Central memory CD4-positive, alpha-beta T cell (primary cell): ENCODE measurements at places on chromosomes 4 and X.

GRCh38 chr4:6972911-6973310, 63.3 kb downstream of the TBC1D14 start:
- DNase-seq: no peak

- no peak for DNase-seq
These were observed 133.8 kb downstream of the CPZ start for GRCh38 chr4:8726344-8726851.

- DNase-seq: no peak
These were observed 152.7 kb downstream of the APBB2 start for GRCh38 chr4:41061482-41062185.

DNA sequence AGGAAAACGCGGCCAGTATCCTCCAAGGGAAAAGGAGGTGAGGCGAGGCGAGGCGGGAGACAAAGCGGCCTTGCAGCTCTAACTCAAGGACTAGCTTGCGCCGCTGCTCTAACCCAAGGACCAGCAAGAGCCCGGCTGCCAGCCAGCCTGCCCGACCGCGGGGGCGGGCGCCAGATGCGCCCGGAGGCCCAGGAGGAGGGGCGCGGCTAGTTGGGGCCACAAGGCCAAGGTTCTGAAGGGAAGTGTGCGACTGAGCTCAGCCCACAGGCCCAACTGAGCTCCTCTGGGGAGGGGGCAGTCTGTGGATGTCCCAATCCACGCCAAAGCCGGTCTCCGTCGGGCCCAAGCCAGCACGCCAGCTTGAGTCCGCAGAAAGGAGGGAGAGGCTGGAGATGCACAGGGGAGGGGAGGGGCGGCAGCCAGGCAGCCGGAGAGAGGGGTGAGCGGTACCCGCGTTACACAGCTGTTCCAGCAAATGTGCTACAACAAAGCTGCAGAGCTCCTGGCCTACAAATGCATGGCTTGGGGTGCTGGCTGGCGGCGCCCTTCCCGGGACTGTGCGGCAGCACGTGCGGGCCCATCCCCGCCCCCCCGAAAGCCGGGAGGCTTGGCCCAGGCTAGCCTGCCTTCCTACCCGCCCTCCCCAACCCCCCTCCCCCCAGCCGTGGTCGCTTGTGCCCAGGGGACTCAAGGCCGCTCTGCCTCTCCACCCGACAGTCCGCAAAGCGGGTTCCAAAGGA, 637 bp downstream of the AMER1 start:
- no peak for DNase-seq

DNA sequence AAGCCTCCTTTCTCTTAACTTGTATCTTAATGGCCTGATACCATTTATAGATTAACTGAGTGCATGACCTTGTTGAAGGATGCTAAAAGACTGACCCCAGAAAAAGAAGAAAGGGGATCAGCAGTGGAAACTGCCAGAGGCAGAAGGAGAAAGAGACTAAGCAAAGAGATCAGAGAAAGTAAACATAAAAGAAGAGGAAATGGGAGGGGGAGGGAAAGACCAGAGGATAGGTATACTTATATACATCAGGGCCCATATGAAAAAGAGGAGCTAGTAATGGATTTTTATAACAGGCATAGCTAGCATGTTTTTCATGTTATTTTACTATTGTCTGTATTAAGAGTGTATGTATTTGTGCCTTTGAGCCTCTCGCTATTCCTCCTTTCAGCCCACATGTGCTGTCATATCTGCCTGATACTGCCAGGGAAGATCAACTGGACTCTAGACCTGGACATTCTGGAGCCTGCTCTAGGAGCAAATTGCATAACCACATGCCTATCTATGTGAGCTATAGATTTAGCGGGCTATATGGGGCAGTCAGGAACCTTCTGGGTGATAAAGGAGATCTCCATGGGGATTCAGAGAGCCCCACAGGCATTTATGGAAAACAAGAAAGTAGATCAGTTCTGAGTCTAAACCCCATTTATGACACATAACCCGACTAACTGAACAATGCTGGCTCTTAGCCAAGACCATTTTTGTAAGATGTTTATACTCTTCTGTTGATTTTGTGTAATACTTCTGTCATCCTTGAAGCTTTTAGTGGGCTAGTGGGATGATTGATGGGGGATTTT, 13.4 kb upstream of the SNX12 start:
- DNase-seq: no peak

DNA sequence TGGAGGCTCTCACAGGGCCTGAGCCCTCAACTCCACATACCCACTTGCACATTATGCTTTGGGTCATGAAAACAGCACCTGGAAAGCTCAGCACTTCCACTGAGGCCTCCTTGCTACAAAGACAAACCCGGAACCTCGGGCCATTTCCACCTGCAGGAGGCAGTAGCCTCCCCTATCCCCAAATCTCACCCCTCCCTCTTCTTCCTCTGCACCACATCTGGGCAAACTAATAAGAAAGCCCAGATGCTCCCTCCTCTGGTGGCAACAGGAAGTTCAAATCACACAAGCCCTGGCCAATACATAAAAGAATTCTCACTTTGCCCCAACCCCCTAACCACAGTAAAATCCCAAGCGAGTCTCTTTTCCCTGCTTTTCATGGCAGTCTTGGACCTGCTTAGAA, 136.4 kb downstream of the MAPK10 start:
- DNase-seq: no peak

- no peak for DNase-seq
These were observed 486.6 kb upstream of the PCDH10 start for GRCh38 chr4:132662456-132662855.

DNA sequence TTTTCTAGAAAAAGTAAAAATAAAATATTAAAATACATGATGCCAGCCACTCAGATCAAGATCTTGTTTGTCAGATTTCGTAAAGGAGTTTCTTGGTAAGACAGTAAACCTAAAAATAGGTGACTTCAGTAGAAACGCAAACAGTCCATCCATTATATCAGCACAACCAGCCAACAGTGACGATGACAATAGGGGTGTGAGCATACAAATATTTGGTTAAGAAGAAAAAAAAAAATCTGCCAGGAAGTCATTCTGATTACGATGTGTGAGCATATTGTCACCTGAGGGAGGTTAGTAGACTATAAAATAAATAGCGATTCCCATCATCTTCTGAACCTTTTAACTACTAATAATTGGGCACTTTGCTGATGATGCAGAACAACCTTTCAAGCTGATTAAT, 37.6 kb downstream of the SLC7A11 start:
- DNase-seq: no peak
